Activated CD4-positive, alpha-beta T cell treated with anti-CD3 and anti-CD28 coated beads, Interleukin-2, amount 50 U/mL, for 48 hours (primary cell): ENCODE measurements at places on chromosomes 2 and 18.

GRCh38 chr18:2425426-2426317 lies 145.6 kb downstream of the METTL4 start:
- DNase-seq, result no peak

GRCh38 chr2:113069676-113070605 lies 2.2 kb downstream of the IL1F10 start:
- DNase-seq, result no peak

DNA sequence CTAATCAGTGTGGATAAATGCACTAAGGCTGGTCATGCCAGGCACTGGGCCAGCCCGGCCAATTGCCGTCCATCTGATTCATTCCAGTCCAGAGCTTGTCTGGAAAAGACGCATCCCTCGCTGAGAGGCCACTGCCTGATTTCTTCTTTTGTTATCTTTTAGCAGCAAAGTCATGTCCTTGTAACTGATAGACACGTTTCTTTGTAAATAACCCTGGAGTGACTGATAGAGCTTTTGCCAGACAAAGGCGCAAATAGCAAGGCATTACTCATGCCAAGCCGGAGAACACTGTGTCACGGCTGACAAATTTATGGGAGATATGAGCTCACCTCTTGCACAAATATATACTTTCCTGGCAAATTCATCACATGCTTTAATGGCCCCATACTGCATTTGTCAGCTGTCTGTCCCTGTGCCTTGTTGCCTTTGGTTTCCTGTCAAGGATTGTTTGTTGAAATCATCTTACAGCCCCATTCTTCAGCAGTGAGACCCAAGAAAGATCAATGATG lies 164.4 kb downstream of the ETAA1 start:
- no peak for DNase-seq

DNA sequence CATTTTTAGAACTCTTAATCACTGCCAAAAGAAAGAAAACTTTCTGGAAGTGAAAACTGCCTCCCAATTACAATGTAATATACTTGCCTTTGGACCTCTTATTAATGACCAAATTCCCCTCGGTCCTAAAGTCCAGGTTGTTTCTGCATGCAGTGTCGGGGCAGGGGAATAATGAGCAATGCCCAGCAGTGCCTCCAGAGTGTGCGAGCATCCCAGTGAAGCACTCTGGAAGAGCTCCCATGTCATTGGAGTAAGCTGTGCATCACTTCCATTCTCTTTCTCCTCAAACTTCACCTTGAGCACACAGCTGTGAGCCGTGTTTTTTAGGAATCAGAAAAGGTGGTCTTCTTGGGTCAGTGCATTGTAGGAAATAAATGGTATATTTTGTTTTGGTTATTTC lies 107.1 kb downstream of the SH3RF3 start:
- DNase-seq, result no peak

- DNase-seq, result no peak
Measured at GRCh38 chr2:226247289-226248275, 552.0 kb downstream of the IRS1 start.

GRCh38 chr2:233209533-233210171 lies 41.8 kb upstream of the ATG16L1 start:
- no peak for DNase-seq
